ENCODE measurements at places on chromosomes 11 and 22.

DNA sequence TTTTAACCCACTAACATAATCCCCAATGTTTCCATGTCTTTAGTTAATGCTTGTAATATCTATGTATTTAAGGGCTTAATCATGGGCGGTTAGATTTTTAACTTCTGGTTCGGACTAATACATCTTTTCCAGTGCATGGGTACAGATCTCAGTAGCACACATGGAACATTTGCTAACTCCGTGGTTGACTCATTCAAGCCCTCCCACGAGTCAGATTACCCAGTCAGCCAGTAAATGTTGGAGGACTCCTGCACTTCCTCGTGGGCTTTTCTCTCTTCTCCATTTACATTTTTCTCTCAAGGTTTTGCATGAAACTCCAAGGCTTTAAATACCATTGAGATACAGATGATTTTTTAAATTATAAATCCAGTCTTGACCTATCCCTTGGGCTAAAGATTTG is 313.9 kb downstream of the ST3GAL4 start:
- no peak for DNase-seq

GRCh38 chr22:39518144-39518786 is 2.1 kb upstream of the ATF4 start:
- DNase-seq = no peak

DNA sequence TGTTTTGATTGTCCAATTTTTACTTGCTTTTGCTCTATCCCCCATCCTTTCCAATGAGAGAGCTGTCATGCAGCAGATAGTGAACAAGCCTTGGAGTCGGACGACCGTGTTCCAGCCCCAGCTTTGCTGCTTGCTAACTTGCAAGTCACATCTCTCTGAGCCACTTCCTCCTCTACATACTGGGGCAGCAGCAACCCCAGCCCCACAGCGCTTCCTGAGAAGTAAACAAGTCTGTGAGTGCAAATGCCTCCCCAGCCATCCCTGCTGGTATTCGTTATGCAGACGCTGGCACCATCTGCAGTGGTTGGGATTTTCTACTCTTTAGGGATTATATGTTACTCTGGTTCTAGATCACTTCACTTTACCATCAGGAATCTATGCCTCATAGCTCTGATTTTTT is 35.0 kb downstream of the TPBGL start:
- DNase-seq = no peak

GRCh38 chr11:37370817-37371216 is 772.8 kb upstream of the RAG2 start:
- DNase-seq = no peak

DNA sequence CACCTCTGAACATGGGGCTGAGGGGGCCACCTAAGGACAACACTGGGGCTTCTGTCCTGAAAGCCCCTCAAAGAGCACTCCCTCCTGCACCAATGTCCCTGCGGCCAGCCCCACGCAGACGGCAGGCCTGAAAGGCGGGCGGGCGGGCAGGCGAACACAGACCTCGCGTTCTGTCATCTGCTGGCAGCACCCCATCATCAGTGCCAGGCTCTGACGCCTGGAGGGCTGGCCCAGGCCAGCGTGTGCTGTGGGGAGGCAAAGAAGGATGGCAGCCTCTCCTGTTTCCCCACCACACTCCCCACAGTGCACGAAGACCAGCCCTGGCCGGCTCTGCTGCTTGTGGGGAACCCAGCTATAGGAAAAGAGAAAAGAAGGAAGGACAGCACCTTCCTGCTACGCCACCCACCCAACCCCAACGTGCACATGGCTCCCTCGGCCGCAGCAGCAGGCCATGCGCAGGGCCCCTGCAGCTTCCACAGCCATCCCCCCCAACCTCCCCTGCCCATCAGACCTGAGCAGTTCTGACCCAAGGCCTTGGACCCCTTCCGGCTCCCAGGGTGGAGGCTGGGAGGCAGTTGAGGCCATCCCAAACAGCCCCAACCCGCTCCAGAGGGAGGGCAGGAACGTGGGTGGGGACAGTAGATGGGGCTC is 3.5 kb downstream of the SBF1 start:
- no peak for DNase-seq

All from glutamatergic neuron (in vitro differentiated cells).